Activated gamma-delta T cell (primary cell): ENCODE measurements at places on chromosomes 16 and 17.
A peak's percentile ranks its signal among the peaks of the same experiment; 100 is the strongest.

- no peak for DNase-seq
Observed at GRCh38 chr16:74257061-74257460, 39.6 kb upstream of the PSMD7 start.

DNA sequence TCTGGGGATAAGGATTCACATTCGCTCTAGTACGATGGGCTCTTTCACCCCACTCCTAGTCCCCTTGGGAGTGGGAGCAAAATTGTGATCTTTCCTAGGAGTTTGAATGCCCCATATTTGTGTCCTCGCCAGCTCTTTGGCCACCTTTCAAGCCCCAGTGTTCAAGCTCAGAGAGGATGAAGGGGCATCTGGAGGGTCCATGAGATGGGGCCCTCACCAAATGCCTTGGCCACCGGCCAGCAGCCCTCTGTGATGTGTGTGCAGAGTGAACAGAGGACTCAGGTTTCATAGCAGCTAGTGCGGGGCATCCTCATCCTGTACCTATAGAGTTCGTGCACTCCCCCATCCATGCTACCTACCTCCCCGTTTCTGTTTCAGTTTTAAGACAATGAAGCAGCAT, 140.6 kb downstream of the RAB11FIP4 start:
- no peak for DNase-seq

- DNase-seq = no peak
Observed at GRCh38 chr17:27630607-27631410, at the start of gene LGALS9. Gene LGALS9 (plus strand): TSS chr17:27631188. CDS start chr17:27631266, 78 bp downstream.

- DNase-seq = no peak
Observed at GRCh38 chr17:323181-323580, 29.4 kb downstream of the RPH3AL start.

DNA sequence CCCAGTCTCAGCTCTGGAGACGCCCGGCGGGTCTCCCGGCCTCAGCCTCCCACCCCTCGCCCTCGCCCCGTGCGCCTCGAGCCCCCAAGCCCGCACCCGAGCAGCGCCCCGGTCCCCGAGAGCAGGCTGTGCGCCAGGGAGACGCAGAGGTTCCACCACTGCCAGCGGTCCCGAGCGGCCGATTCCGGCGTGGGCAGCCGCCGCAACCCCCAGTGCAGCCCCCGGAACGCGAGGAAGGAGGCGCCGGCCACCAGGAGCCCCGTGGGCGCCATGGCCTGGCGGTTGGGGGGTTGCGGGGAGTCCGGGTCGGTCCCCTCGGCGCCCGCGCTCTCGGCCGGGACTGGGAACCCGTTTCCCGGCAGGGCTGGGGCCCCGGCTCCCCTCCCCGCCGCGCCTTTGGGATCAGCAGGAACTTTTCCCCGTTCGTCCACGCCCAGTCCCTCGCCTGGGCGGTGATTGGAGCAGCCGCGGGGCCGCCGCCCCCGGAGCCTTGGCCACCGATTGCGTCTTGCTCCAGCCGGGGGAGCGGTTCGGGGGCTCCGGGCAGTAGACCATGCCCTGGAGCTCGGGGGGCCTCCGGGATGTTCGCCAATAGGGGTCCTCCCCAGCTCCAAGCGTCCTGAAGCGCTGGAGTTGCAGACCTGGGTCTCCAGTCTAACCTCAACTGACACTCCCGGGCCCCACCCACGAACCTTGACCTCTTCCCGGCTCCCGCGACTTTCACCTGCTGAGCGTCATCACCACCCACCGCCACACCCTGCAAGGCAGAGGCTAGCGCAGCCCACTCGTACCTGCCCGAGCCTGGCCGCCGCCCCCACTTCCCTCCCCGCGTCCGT, at the start of gene TLCD2:
Gene TLCD2, minus strand, starts transcription at position 407 of the 836 bp plus-strand sequence. Its CDS starts 135 bp downstream, at position 272.
- no peak for DNase-seq

DNA sequence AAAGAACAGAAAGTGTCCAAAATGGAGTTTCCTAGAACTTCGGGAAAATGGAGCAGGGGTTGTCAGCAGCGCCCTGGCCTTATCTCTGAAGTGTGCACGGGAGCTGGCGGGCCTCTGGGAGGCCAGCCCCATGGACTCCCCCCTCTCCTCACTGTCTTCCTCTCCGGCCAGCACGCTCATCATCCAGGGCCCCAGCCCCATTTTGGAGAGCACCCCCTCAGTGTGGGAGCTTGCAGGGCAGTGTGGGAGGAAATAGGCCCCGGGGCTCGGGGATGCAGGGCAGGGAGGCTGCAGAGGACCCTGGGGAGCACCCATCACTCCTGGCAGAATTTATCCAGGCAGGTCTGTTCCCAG, 4.9 kb upstream of the PABPN1L start:
- DNase-seq = no peak

DNA sequence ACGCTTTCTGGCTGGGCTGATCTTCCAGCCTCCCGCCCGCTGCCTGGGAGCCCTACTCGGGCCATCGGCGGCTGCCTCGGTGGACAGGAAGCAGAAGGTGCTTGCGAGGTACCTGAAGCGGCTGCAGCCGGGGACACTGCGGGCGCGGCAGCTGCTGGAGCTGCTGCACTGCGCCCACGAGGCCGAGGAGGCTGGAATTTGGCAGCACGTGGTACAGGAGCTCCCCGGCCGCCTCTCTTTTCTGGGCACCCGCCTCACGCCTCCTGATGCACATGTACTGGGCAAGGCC, 30.7 kb downstream of the CIITA start:
- no peak for DNase-seq

GRCh38 chr17:7484067-7484918, at the start of gene POLR2A:
Gene POLR2A (plus strand): TSS chr17:7484366.
- DNase-seq = peak; percentile 95

DNA sequence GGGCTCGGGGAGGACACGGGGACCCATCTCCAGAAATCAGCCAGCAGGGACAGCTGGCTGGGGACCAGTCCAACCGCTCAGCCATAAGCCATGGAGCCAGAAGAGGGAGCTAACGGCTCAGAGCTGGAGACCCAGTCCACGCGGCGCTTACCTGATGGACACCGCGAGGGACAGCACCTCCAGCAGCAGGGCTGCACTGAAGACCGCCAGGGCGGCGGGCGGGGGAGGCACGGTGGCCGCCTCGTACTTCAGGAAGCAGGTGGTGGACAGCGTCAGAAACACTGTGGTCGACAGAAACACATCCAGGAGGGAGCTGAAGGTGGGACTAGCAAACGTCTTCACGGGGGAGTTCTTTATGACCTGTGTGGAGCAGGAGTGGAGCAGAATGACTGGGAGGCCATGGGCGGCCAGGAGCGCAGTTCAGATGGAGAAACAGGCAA, 102.6 kb upstream of the CREBBP start:
- no peak for DNase-seq

- DNase-seq = no peak
Observed at GRCh38 chr17:17511881-17512858, 16.0 kb upstream of the RASD1 start.

- DNase-seq = no peak
Observed at GRCh38 chr17:7440113-7440833, 961 bp downstream of the FGF11 start.

- DNase-seq = no peak
Observed at GRCh38 chr17:67549820-67550219, 167.9 kb upstream of the NOL11 start.

DNA sequence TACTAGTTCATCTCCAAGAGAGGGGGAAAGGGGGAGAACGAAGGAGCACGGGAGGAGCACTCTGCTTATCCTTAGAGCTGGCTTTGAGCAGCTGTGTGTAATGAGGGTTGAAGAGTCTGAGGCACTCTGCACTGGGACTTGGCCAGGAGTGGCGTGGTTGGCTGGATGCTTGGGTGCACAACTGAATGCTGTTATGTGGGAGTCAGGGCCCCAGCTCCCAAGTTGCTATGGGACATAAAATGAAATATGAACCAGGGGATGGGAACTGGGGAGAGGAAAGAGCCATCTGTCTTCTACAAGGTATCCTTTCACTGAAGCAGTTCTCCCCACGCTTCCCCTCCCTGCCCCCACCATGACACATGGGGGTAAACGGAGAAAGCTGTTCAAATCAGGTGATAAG, 105.9 kb upstream of the ANKFN1 start:
- no peak for DNase-seq

DNA sequence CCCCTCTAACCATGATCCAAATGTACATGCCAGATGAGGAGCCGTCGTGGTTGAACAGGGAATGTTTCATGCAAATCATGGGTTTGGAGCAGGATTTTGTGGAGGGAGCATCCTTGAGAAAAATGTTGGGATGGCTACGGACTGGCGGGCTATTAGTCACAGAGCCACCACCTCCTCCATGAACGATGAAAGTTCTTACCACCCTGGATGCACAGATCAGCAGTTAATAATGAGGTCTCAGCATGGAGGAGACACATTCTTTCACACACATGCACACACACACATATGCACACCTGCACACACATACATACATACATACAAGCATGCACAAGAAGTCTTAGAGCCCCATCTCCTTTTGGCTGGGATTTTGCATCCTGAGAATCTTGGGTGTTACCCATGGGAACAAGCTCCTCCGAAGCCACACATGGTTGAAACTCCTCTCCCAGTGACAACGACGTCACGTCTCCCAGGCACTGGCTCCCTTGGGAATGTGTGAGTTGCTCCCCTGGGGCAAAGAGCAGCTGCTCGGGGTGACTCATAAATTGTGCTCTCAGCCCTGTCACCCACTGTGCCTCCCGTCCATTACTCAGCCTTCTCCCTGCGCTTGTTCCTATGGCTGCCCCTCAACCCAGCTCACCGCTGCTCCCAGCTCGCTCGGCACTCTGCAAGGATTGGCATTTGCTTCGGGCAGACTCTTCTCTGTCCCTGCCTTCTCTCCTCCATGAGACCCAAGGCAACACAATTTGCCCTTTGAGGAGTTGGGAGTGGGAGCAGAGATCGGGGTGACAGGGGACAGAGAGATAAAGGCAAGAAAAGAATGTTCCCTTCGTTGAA, 344.6 kb downstream of the SOX9 start:
- no peak for DNase-seq

DNA sequence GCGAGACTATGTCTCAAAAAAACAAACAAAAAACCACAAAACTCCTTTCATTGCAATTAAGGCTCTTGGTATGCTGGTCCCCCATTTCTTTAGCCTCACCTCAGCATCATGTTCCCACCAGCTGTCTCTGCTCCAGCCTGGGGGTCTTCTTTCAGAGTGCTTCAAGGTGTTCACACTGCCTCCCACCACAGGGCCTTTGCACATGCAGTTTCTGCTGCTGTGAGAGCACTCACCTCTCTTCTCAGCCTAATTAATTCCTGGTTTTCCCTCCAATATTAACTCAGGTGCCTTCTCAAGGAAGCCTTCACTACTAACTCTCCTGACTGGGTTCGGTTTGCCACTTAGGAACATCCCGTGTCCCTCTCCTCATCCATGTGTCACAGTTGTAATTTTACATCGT, 15.9 kb upstream of the PIK3R6 start:
- DNase-seq = no peak

DNA sequence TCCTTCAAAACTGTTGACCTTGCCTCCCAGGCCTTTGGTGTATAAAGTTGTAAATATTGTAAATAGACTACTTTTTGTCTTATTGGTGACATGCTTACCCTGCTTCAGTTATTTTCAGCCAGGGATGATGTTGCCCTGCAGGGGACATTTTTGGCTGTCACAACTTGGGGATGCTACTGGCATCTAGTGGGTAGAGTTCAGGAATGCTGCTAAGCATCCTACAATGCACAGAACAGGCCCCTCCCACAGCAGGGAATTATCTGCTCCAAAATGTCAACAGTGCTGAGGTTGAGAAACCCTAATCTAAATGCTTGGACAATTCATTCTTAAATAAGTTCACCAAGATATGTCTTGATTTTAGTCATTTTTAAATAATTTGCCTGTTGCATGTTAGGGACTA, 459.8 kb downstream of the PMP22 start:
- DNase-seq = no peak

DNA sequence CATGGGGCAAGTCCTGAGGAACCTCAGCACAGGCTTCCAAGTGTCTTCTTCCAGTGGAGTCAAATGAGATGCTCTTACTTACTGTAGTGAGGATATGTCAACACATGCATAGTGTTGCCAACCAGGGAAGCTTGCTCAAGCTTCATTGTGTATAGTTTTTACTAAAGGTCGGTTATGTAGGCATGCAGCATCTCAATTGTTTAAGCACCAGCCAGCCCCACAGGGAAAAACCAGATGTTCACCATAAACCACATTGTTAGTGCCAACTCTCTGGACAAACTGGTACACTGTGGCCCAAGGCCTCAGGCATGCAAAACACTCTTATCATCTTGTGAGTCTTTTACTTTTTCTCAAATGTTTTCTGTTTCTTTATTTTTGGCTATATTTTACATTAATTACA, 152.1 kb downstream of the PHKB start:
- DNase-seq = no peak

GRCh38 chr16:13300066-13300840, 398.9 kb downstream of the SHISA9 start:
- no peak for DNase-seq

DNA sequence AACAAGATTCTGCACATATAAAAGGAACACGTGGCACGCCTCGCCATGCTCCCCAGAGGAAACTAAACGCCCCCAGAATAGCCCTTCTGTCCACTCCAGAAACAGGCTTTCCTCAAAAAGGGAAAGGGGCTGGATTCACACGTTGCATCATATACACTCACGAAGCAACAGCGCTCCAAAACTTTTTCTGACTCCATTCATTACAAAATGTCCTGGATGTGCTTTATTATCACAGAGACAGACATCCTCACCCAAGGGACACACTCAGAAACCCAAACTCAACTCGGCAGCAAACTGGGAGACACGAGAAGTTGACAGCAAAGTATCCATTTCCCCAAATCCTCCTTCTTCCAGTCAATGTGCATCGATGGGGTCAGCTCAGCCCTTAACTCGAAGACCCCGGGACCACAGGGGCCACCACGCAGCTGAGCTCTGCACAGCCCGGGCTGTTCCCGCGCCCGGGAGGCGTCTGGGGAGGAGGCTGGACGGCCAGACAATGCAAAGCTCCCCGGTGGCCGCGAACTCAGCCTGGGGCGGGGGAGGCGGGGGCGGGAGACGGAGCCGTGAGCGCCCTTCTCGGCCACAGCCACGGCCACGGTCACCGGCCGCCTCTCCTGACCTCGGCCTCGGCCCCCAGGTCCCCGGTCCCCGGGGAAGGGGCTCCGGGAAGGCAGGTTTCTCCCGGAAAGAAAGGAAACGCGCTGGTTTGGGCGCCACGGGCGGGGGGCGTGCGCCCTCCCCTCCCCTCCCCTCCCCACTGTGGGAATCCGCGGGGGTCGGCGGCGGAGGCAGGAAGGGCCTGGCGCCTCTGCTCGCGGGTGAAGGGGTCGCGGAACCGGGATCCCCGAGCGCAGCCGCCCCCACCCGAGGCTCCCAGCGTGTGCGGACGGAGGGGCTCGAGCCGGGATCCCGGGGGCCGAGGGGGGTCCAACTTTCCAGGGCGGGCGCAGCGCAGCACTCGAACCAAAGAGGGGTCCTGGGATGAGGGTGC, 1.2 kb downstream of the NXN start:
- no peak for DNase-seq
